ENCODE measurements at places on chromosomes 6 and 20. TPM values are rescaled to one million over a fixed set of nuclear protein-coding genes. Genes with fewer than 3 reads are reported as not detected.

Gene DEFB132
- total RNA-seq = not detected

Gene PLCB4
- 6.7 TPM for total RNA-seq

Gene LY6G6F
- not detected for total RNA-seq

DNA sequence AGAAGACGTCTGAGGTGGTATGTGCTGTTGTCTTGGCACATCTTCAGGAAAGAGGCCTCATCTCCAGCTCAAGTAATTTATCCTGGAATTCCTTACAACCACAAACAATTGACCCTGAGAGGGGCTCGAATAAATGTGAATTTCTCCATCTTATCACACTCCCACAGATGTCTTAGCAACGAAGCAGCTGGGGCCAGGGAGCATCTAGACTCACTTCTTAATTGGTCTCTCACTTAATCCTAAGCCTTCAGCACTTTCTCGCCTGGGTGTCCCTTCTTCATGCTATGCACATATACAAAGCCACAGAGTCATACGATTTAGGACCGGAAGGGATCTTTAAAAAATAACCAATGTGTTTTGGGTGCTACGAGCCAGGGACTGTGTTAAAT lies 27.1 kb downstream of the PCK1 start:
- no peak for DNase-seq

DNA sequence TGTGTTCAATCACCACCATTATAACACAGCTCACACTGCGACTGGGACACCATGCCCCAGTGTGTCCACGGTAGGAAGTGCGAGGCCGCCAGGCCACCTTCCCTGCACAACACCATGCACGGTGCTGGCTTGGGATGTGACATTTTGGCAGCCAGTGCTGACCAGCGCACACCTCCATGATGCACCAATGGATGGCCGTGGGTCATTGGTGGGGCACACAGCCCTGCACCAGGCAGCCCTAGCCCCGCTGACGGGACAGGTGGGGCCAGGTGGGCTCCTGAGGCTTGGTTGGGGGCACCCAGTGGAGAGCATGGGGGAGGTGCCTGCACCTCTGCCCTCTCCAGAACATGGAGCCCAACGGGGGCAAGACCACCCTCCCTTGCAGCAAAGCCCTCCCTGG lies 18.2 kb upstream of the FRMD1 start:
- peak; percentile 29 for DNase-seq

DNA sequence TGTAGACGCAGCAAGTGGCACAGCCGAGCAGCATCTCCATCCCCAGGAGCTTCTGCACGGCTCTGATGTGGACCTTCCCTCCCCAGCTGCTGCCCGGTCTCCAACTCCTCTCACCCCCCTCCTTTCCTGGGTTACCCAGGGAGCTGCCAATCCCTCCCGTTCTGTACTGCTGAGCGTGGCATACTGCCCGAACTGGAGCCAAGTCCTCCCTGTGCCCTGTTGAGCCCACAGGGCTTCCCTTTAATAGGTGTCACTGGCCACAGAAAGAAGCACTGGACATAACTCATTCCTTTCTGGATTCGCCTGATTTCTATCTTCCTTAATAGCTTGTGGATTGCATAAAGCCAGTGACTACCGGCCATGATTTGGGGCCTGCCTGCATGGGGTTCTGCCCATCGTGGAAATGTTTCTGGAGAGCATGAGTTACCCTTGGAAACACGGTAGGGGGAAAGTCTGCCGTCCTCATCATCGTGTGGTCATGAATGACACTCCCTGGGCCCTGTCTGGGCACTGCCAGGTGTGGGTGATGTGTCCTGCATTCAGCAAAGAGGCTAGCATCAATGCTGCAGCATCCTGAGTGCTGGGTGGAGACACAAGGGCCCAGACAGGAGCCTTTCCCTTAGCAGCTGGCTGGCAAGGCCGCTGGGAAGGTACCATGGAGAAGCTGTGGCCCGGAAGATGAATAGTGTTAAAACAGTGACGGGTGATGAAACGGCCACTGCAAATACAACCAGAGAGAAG lies 189.7 kb downstream of the SYNDIG1 start:
- no peak for DNase-seq

DNA sequence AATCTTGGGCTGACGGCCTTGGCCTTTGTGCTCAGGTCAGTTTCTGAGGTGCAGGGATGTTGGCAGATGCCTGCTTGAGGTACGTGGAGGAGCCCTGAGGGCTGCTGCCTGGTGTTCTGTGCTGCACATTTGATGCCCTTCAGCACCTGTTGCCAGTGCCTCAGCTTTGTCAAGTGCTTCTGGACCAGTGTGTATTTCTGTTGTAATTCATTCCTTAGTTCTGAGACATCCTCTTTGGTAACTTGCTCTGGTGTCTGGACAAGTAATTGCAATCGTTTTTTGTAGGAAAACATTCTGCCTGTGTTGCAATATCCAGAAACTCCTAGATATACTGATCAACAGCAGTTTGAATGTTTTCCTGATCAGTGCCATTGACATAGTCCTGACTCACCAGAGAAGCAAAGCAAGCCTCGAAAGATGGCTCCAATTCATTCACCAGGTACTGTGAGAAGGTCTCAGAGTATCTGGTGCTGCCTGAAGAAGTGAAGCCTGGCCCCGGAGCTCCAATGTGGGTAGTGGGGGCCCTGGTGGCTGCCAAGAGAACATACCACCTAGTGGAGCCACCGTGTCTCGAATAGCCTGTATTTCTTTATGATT lies 26.7 kb downstream of the ZNF337 start:
- DNase-seq = no peak

DNA sequence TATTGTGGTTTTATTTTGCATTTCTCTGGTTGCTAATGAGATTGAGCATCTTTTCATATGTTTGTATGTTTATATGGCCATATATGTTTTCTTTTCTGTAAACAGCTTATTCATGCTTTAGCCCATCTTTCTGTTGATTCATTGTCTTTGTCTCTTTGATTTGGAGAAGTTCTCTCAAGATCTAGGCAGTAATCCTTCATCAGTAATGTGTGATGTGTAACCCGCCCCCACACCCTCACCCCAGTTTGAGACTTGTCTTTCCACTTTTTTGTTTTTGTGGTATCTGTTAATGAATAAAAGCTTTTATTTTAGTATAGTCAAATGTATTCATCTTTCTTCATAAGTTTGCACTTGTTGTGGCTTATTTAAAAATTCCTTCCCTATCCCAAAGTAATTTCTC lies 26.0 kb downstream of the ZC3H12D start:
- no peak for DNase-seq

DNA sequence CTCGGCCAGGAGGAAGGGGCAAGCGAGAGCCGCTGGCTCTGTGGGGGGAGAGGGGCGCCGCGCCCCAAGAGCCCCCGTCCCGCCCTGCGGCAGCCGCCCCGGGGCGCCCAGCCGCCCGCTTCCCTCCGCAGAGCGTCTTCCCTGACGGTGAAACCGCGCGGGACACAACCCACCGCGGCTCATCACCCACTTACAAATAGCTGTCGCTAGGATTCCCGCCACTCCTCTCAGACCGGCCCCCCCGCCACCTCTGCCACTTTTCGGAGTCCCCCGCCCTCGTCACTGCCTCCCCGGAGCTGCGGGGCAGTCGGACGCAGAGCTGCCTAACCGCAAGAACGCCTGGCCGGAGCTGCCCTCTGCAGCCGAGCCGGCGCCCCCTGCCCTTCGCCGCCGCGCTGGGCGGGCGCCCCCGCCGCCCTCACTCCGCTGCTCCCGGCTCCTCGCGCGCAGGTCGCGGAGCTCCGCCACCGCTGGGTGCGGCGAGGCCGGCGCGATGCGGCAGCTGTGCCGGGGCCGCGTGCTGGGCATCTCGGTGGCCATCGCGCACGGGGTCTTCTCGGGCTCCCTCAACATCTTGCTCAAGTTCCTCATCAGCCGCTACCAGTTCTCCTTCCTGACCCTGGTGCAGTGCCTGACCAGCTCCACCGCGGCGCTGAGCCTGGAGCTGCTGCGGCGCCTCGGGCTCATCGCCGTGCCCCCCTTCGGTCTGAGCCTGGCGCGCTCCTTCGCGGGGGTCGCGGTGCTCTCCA lies at the start of gene SLC35D3:
Gene SLC35D3, plus strand, starts transcription at position 366 of the 749 bp plus-strand sequence. Its CDS starts 128 bp downstream, at position 494.
- no peak for DNase-seq

DNA sequence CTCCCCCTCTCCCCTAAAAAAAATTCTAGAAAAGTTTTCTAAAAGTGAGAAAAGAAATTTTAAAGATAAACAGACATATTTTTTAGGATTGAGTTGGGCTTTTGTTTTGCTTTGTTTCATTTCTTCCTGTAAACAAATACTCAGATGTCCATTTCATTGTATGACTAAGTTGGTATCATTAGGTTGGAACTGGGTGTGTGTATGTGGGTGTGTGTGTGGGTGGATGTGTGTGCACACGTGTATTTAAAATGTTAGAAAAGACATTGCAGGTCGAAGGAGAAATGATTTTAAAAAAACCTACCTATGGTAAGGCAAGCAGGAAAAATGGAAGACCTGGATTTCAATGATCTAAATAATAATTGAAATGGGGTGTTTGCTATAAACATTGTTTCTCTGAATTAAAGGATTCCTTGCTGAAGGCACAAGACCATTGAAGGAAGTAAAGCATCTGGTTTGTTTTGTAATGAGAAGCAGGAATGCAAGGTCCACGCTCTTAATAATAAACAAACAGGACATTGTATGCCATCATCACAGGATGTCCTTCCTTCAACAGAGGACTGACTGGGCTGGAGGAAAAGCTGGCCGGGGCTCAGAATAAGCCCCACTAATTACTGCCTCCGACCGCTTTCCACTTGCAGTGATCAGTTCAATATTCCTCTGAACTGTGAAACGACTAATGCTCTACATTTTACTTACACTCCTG lies 996 bp upstream of the PRDM1 start:
- no peak for DNase-seq

- no peak for DNase-seq
These were observed 34.2 kb upstream of the BTN3A2 start for GRCh38 chr6:26330859-26331217.

- DNase-seq = no peak
These were observed 95.8 kb downstream of the TMEM242 start for GRCh38 chr6:157227202-157228166.

- no peak for DNase-seq
These were observed 122.8 kb downstream of the TASP1 start for GRCh38 chr20:13515796-13516558.

Measured in psoas muscle (tissue), 8 donors.